ENCODE measurements at places on chromosomes 16 and 17. TPM values are rescaled to one million over a fixed set of nuclear protein-coding genes. Genes with fewer than 3 reads are reported as not detected.

Gene FNDC8
- not detected for total RNA-seq

GRCh38 chr16:57522960-57523359 lies 13.4 kb downstream of the CCDC102A start:
- DNase-seq = no peak
- no peak overlapping the region for H3K27ac ChIP-seq
- no peak overlapping the region for H3K4me3 ChIP-seq
- peaks cover 12% of the 10 kb centered on the region for H3K4me1 ChIP-seq
- H3K36me3 ChIP-seq = peaks cover 15% of the 10 kb centered on the region

DNA sequence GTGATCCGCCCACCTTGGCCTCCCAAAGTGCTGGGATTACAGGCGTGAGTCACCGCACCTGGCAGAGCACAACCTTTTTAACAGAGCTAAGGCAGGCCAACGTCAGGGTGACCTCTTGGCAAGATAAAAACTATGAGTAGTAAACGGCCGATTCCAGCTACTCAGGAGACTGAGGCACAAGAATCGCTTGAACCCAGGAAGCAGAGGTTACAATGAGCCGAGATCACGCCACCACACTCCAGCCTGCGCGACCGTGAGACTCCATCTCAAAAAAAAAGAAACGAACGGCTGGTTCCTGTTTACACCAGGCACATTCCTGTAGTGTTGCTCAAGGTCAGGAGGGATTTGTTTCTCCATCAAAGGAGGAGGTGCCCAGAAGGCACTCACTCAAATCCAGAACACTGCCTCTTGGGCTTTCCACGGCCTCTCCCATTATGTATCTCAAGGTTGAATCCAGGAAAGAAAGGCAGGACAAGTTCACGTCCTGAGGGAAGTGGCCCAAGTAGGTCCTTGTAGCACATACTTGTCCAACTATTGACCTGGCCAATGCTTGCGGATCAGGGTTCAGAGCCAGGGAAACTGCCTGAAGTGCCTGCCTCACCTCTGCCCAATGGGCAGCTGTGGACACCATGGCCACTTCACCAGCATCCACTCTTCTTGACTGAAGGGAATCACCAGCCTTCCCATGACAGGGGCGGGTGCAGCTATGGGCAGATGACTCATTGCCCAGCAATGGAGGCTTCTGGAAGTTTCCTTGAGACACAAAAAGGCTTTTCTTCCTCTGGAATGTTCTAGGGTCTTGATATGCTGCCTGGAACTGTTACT lies 13.5 kb downstream of the KNOP1 start:
- H3K36me3 ChIP-seq = peaks cover 82% of the 10 kb centered on the region
- peak overlapping the region; percentile 77 for H3K27ac ChIP-seq
- H3K4me3 ChIP-seq = no peak overlapping the region

Gene KRTAP4-4
- total RNA-seq = not detected

DNA sequence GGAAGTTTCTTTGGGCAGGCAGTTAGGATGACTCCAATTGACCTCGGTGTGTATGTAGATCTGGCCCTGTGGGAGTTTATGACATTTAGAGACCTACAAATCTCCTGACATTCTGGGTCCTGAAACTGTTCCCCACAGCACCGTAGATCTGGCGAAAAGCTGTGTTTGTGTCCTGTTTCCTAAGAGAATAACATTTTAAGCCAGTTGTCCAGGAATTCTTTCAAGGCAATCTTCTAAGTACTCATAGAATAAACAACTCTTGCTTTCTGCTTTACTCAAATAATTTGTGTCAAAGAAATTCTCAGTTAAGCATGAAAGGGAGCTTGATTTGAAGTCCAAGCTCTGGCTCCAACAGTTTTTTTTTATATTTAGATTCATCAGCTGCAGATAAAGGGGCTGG lies 78.5 kb upstream of the ELAC2 start:
- DNase-seq = no peak
- H3K27ac ChIP-seq = no peak overlapping the region
- H3K36me3 ChIP-seq = no peaks in the 10 kb centered on the region
- no peak overlapping the region for H3K4me3 ChIP-seq

- DNase-seq = no peak
- H3K27ac ChIP-seq = peak overlapping the region; percentile 81
- H3K4me3 ChIP-seq = peak overlapping the region; percentile 86
- no peaks in the 10 kb centered on the region for H3K27me3 ChIP-seq
- H3K36me3 ChIP-seq = no peaks in the 10 kb centered on the region
These were observed 1.3 kb downstream of the SHMT1 start for GRCh38 chr17:18361837-18362697.

Gene SOX15
- total RNA-seq = 1.9 TPM

- H3K27me3 ChIP-seq = no peaks in the 10 kb centered on the region
- H3K27ac ChIP-seq = peak overlapping the region; percentile 97
- no peaks in the 10 kb centered on the region for H3K36me3 ChIP-seq
- peak overlapping the region; percentile 87 for H3K4me3 ChIP-seq
- H3K4me1 ChIP-seq = peaks cover 57% of the 10 kb centered on the region
- DNase-seq = no peak
These were observed 466 bp downstream of the WDR90 start for GRCh38 chr16:649631-650030.

Gene GPT2
- total RNA-seq = 17.8 TPM

DNA sequence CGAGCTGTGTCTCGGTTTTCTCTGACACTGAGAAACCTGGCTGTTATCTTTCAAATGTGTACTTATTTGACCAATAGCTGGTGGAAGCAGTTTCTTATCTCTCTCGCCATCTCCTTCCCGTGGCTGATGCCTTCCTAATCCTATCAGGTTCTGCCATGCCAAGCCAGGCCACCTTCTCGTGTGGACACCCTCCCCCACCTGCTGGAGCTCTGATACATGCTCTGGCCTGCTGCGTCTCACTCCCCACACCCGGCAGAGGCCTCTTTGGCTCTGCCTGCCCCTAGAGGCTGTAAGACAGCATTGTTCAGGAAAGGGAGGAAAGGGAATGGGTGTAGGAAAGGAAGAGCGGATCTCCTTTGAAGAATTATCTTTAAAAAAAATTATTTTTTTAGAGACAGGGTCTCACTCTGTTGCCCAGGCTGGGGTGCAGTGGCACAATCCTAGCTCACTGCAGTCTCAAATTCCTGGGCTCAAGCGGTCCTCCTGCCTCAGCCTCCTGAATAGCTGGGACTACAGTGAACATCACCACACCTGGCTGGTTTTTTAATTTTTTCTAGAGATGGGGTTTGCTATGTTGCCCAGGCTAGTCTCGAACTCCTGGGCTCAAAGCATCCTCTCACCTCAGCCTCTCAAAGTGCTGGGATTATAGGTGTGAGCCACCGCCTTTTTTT lies 7.5 kb upstream of the ARMC5 start:
- H3K36me3 ChIP-seq = no peaks in the 10 kb centered on the region
- H3K4me1 ChIP-seq = peaks cover 56% of the 10 kb centered on the region
- H3K27ac ChIP-seq = peak overlapping the region; percentile 72
- H3K27me3 ChIP-seq = no peaks in the 10 kb centered on the region

DNA sequence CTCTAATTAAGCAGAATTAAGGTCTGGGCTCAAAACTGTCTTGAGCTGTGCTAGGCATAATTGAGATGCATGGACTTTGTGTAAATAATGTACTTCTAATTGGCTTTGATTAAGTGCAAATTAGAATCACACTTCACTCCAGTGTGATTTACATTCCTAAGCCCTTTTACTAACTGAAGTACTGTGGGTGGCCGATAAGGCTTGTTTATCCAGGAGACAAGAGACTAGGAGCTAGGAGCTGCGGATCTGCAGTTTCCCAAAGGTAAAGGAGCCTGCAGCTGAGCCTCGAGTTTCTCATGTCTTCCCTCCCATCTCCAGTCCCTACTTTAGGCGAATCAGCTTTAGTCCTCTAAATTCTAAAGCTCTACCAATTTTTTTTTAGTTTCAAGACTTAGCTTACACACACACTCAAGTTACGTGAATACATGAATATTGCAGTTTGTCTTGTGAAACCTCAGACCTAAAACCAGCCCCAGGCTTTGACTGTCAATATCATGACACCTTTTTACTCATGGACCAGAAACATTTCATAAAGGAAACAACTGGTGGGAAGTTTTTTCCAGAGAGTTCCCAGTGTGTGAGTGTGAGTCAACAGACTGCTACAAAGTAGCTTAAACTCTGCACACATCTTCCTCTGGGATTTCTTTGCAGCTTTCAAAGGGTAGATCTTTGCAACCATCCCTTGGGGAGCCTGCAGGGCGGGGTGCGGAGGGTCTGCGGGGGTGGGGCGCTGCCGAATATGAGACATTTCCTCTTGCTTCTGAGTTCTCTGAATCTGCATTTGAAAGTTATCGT lies 113.9 kb upstream of the TBX2 start:
- DNase-seq = peak; percentile 64
- peak overlapping the region; percentile 77 for H3K27ac ChIP-seq
- no peaks in the 10 kb centered on the region for H3K36me3 ChIP-seq
- peaks cover 28% of the 10 kb centered on the region for H3K4me1 ChIP-seq

Gene HOXB4
- 0.25 TPM for total RNA-seq

Gene VWA3A
- total RNA-seq = 0.25 TPM

Gene CIITA
- total RNA-seq = 9.4 TPM

Gene ACE
- total RNA-seq = 6.2 TPM

GRCh38 chr17:47299239-47299910 lies 24.4 kb upstream of the EFCAB13 start:
- no peak overlapping the region for H3K27ac ChIP-seq
- H3K36me3 ChIP-seq = peaks cover 48% of the 10 kb centered on the region
- DNase-seq = no peak
- H3K27me3 ChIP-seq = no peaks in the 10 kb centered on the region

- peaks cover 17% of the 10 kb centered on the region for H3K36me3 ChIP-seq
- no peak overlapping the region for H3K27ac ChIP-seq
- H3K27me3 ChIP-seq = no peaks in the 10 kb centered on the region
- H3K4me3 ChIP-seq = no peak overlapping the region
These were observed 37.1 kb upstream of the BCAS3 start for GRCh38 chr17:60640503-60640902.

- no peak overlapping the region for H3K4me3 ChIP-seq
- peaks cover 78% of the 10 kb centered on the region for H3K27me3 ChIP-seq
- H3K36me3 ChIP-seq = no peaks in the 10 kb centered on the region
These were observed 7.4 kb upstream of the SLC13A2 start for GRCh38 chr17:28466001-28466400.

Gene TPPP3
- total RNA-seq = 15.5 TPM

- H3K27ac ChIP-seq = no peak overlapping the region
- no peak overlapping the region for H3K4me3 ChIP-seq
- DNase-seq = no peak
- H3K4me1 ChIP-seq = peaks cover 9% of the 10 kb centered on the region
- H3K27me3 ChIP-seq = no peaks in the 10 kb centered on the region
These were observed 200.6 kb downstream of the XYLT1 start for GRCh38 chr16:17270111-17270510.

Gene ALOXE3
- not detected for total RNA-seq

Gene CDH16
- total RNA-seq = not detected

DNA sequence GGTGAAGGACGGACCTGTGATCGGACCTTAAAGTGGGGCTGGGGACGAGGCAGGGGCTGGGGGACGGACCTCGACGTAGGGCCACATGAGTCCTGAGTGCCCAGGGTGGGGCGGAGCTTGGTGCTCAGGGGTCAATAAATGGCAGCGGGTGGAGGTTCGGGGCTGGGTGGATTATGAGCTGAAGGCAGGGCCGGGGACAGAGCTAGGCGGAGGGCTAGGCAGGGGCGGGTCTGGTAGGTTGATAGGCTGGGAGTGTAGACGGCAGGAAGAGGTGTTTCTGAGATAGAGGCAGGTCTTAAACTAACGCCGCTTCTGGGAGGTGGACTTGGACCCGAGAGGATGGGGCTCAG lies 733 bp downstream of the CHRNB1 start:
- peaks cover 39% of the 10 kb centered on the region for H3K27me3 ChIP-seq
- H3K36me3 ChIP-seq = no peaks in the 10 kb centered on the region
- H3K4me1 ChIP-seq = peaks cover 30% of the 10 kb centered on the region

Gene ZACN
- not detected for total RNA-seq

Gene ITGB4
- total RNA-seq = 10.6 TPM

- H3K27me3 ChIP-seq = no peaks in the 10 kb centered on the region
- no peak overlapping the region for H3K27ac ChIP-seq
- DNase-seq = no peak
- no peaks in the 10 kb centered on the region for H3K36me3 ChIP-seq
- H3K4me1 ChIP-seq = peaks cover 17% of the 10 kb centered on the region
These were observed 123.7 kb downstream of the STX8 start for GRCh38 chr17:9451934-9452333.

Gene SLC5A11
- total RNA-seq = 0.14 TPM

Gene CMTM2
- total RNA-seq = not detected

GRCh38 chr16:25051406-25052150 lies 36.4 kb upstream of the ARHGAP17 start:
- DNase-seq = no peak
- peak overlapping the region; percentile 93 for H3K27ac ChIP-seq
- H3K27me3 ChIP-seq = no peaks in the 10 kb centered on the region

Gene HS3ST4
- total RNA-seq = not detected

DNA sequence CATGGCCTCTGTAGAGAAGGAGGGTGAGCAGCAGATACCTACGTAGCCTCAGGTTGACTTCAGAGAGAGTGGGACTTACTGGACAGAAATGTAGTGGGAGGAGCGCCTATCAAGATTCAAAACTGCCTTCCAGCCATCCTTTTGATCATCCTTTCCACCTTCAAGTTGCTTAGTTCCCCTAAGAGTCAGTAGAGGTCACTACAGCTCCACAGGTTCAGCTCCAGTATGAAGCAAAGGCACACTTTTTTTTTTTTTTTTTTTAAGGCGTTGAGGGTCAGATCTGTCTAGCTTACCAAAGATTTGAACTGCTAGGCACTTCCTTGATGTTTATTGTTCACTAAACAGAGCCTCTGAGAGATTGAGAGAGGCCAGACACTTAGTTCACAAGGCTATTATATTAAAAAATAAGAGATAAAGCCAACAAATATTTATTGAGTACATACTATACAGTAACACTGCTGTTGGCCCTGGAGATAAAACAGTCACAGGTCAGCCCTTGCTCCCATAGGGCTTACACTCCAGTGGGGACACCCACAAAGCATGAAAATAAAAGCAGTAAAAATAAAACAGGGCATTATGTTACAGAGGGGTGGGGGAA lies 3.1 kb downstream of the RNF227 start:
- H3K27ac ChIP-seq = no peak overlapping the region
- no peaks in the 10 kb centered on the region for H3K27me3 ChIP-seq
- no peak for DNase-seq
- no peak overlapping the region for H3K4me3 ChIP-seq
- H3K4me1 ChIP-seq = peaks cover 37% of the 10 kb centered on the region

Gene KRT36
- not detected for total RNA-seq
